ENCODE measurements at places on chromosomes 2 and 18. TPM values are rescaled to one million over a fixed set of nuclear protein-coding genes. Genes with fewer than 3 reads are reported as not detected.

DNA sequence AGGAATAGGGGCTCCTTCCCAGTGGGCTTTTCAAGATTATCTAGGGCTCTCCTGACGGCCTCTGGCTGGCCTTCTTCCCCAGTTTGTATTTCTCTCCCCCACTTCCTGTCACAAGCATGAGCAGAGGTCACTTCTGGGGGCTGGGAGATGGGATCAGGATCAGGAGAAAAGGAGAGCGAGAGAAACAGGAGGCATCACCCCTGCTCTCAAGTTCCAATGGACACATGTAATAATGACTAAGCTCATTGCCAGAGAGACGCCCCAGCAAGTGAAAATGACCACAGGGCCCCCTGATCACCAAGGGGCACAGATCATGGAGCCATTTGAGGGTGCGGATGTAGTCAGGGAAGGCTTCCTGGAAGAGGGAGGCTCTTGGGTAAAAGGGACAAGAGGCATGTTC lies 92.1 kb downstream of the SMAD7 start:
- no peaks in the 10 kb centered on the region for H3K27me3 ChIP-seq
- H3K27ac ChIP-seq: no peak overlapping the region
- no peak for DNase-seq
- H3K4me3 ChIP-seq: no peak overlapping the region

GRCh38 chr2:54772531-54772930 lies 49.1 kb downstream of the EML6 start:
- peaks cover 1% of the 10 kb centered on the region for H3K4me1 ChIP-seq
- H3K27me3 ChIP-seq: no peaks in the 10 kb centered on the region
- no peak overlapping the region for H3K4me3 ChIP-seq

GRCh38 chr2:202307690-202308089 lies 42.1 kb downstream of the NOP58 start:
- no peak overlapping the region for H3K4me3 ChIP-seq
- DNase-seq: no peak
- no peak overlapping the region for H3K27ac ChIP-seq
- H3K4me1 ChIP-seq: no peaks in the 10 kb centered on the region

DNA sequence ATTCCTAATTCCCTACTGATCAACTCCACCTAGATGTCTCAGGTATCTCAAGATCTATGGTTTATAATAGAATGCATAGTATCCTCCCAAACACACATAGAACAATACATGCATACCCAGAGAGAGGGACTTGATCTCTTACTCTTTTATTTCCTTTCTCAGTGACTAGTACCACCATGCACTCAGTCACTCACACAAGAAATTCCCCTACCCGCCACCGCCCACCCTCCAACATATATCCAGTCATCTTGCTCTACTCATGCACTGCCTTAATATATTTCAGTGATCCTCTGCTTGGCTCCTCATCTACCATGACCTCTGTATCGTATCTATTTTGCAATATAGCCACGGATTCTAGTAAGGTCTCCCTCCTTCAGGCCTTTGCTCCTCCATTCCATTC lies 996.9 kb downstream of the LRP1B start:
- H3K27me3 ChIP-seq: no peaks in the 10 kb centered on the region
- H3K4me1 ChIP-seq: no peaks in the 10 kb centered on the region
- DNase-seq: no peak
- H3K27ac ChIP-seq: no peak overlapping the region

Gene LHCGR
- not detected for total RNA-seq

Gene KIF5C
- 14.7 TPM for total RNA-seq

Gene SH3RF3
- 0.45 TPM for total RNA-seq

Gene DYSF
- not detected for total RNA-seq
